NCI-H1417 (cell line): ENCODE measurements at places on chromosomes 12 and 14.

DNA sequence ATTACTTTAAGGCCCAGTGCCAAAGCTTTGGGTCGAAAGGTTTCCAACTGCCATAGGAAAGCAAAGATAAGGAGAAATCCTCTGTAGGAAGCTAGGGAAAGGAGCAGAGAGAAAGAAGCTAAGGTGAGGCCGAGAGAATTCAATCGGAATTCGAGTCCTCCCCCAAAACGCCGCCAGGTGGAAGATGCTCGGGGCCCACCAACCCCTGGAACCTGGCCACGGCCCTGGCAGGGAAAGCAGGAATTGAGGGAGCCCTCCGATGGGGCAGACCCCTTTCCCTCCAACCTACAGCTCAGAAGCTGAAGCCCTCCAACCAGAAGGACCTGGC lies 498 bp downstream of the GMFB start:
- DNase-seq: no peak

DNA sequence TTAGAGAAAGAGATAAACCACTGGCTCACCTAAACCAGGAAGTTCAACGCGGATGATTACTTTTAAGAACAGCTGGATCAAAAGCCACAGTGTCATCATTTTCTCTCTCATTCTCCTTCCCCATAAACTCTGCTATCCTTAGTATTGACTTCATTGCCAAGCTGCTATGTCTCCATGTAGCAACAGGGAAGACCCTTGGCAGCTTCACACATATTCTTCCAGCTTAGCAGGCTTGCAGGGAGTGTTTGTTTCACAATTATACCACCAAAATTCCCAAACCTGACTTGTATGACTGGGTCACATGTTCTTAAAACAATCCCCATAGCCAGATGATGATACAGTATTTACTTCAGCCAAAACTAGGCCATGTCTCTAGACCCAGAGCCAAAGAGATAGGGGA lies 235.5 kb downstream of the PAWR start:
- DNase-seq: no peak

- no peak for DNase-seq
These were observed 4.4 kb downstream of the MAP4K5 start for GRCh38 chr14:50528000-50528399.

DNA sequence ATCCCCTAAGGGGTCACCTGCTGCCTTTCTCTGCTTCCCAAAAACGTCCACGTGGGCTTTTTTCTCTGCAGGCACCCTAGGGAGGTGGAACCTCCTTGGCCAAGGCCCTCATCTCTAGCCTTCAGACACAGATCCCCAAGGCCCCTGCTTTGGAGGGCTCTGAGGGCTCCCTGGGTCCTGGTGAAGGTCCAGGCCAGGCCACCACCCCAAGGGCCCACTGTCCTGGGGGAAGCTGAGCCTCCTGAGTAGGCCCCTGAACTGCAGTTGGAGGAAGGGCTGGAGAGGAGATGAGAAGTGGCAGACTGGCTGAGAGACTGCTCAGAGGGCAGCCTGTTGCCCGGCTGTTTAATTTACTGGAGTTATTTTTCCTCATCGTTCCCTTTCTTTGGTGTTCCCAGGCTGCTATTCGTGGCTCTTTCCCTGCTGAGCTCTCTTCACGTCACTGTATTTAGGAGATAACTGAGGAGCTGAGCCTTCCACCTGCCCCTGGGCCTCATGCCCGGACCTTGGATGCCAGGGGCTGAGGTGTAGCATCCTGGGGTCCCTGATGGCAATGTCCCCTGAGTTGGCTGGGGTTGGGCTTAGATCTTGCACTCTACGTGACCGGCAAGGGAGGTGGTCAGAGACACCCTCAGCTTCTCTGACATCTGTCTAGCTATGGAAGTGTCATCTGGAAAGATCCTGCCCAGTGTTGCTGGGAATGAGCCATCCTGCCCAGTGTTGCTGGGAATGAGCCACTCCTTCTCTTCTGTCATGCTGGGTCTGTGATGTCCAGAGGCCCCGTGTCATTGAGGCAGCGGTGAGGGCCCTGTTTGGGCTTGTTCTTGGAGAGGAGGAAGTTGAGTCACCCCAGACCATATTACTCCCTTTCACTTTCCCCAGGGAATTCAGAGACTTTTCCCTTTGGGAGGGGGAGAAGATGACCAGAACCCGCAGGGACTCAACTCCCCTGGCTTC lies 139.8 kb downstream of the TSPAN9 start:
- no peak for DNase-seq

- no peak for DNase-seq
These were observed 410.3 kb upstream of the LMO3 start for GRCh38 chr12:17016116-17016864.

- no peak for DNase-seq
These were observed 18.8 kb downstream of the PYM1 start for GRCh38 chr12:55908726-55909512.

DNA sequence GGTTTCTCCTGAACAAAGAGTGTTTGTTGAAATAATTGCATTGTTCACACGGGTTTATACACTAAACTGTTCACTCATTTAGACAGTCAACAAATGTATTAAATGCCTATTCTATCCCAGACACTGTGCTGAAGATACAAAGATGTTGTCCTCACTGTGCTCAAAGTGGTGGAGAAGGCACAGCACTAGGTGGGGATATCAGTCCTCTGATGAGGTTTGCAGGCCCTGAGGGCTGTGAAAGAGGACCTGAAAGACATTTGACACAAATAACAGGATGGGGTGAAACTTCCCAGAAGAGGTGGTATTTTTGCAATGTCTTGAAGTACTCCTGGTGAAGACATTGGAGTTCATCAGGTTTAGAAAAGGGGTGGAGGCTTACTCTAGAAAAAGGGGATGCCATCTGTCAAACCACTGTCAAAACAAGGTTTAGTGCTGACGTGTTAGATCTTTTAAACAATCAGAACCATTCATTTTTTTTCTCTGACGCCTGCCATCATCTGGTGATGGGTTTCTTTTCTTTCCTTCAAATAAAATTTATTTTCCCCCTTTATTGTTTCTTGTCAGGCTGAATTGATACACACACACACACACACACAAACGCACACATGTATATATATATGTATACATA lies 69.5 kb downstream of the ACSS3 start:
- DNase-seq: peak; percentile 42

DNA sequence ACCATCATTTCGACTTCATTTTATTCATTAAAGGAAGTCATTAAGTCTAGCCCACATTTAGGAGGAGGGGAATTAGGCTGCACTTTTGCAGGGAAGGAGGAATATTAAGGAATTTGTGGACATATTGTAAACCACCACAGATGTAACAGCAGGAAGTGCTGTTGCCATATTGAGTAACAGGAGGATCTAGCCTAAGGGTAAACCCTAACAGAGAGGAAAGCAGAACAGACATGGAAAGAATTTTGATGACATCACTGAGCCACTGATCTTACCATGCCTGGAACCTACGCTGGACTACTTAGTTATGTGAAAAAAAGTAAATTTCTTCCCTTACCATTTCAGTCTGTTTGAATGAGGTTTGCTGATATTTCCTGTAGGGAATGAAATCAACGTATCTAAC lies 100.7 kb upstream of the ATF7IP start:
- DNase-seq: no peak

DNA sequence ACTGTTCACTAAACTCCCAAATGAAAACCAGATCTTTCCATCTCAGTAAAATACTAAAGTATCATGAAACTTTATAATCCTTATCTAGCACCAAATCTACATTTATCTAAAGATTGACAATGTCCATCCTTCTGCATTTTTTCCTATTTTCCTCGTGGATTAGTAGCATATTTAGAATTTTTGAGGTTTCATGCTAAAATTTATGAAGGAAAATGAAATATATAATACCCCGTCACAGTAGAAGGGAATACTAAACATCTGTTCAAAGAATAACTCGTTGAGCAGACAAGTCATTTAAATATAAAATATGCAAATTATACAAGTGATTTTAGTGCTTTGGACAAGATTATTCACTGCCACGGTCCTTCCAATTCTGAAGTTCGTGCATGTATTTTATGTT lies 122.7 kb upstream of the SLCO1C1 start:
- DNase-seq: no peak

DNA sequence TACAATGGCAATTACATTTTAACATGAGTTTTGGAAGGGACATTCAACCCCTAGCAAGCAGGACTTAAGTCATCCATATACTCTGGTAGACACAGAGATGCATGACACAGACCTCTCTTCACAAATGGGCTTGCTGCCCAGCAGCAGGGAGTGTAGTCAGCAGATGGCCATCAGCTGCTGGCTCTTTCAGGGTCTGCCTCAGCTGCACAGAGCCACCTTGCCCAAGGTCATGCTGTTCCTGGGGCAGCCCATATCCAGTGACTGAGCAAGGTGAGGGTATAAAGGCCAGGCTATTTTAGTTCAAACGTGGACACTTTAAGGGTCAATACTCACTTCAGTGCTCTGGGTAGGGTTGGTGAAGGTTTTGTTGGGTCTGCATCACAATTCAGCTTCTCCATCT lies 58.3 kb upstream of the JDP2 start:
- no peak for DNase-seq

DNA sequence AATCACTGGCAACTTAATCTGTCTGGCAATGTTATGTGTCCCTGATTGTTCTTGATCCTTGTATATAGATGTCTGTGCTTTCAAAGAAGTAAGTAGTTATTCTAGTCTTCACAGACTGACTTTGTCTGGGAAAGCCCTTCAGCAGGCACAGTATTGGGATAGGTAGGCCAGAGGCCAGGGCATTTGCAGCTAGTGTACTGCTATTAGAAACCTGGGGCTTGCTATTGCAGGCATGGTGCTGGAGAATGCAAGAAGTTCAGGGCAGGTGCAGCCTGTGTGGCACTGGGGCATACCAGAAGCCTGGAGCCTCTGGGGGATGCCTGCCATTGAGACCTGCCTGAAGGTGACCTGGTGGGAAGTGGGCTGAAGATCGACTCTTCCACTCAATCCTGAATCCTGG lies 96.3 kb downstream of the TMTC3 start:
- DNase-seq: no peak

DNA sequence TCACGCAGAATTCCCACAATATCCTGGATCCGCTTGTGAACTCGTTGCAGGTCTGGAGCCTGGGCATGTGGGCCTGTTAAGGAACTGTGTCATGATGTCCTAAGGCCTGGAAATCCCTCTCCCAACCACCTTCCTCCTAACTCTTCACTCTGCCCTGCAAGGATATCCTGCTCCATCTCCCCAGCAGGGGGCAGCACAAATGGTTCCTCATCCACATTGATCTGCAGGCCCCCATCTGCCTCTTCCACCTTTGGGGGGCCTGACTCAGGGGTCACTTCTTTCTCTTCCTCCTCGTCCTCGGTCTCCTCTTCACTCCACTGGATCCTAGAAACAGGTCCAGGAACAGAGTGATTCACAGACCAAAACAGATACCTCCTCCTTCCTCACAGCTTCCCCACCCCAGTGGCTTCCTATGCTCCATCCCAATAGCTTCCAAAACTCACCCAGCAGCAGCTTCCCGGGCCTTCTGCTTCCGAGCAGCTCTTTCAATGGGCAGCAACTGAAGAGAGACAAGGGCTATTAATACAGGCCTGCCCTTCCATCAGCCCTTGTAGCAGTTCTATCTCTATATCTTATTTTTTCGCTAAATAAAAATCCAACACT lies 4.5 kb downstream of the NOP2 start:
- DNase-seq: peak; percentile 13

GRCh38 chr14:77099425-77100167 lies 1.5 kb downstream of the CIPC start:
- DNase-seq: no peak

DNA sequence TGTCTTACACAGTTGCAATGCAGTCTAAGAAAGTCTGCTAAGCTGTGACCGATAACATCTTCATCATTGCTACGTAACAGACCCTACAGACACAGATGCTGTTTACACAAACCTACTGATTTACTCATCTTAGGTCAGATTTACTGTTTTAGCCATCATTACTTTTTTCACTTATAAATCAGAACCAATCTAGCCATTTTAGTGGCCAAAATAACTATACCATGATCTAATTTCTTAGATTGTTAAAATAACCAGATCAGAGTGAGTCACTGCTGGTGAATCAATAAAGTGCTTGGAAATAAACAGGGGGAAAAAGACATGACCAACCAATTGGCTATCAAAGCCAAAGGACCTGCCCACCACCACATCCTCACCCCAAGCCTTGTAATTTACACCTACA lies 57.0 kb upstream of the FOXN3 start:
- no peak for DNase-seq

DNA sequence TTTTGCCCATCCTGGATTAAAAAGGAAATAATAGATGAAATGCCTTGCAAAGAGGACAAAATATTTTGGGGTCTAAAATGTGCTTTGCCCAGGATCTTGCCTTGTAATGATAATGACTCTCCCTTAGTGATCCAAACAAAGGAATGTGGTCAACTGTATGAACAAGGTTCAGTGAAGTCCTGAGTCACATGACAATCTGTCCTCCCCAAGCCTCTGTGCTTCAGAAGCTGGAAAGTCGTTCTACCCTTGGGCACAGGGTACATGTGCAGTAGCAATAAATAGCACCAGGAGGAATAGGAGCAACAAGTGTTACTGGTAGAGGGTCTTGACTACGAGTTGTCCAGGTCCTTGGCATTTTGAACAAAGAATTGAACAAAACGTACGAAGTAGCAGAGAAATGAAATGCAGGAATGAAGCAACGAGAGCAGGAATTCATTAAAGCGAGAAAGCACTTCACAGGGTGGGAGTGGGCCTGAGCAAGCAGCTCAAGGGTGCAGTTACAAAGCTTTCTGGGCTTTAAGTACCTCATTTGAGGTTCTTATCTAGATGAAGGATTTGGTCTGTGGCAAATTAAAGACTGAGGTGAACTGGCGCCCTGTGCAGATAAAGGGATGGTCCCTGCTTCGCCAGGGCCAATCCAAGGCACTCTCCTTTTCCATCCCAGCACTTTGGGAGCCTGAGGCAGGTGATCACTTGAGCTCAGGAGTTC lies 65.8 kb downstream of the RESF1 start:
- DNase-seq: no peak

- DNase-seq: no peak
These were observed 13.2 kb downstream of the LRTM2 start for GRCh38 chr12:1833596-1834028.

DNA sequence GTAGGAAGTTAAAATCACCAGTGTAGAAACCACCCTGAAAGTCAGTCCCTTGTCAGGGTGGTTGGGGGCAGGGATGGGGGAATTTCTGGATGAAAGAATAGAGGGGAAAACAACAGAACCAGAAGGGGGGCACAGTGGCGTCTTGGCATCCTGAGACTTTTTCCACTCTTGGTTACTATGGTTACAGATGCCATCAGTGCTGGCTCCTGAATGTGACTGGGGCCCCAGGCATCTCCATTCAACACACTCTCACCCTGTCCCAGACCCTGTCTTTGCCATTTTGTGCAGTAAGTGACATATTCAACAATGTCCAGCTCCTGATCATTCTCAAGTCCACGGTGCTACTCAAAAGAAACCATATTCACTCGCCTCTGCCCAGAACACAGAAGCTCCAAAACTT lies 11.3 kb downstream of the KCNK10 start:
- DNase-seq: no peak
